ENCODE measurements at places on chromosomes 3 and 15.

DNA sequence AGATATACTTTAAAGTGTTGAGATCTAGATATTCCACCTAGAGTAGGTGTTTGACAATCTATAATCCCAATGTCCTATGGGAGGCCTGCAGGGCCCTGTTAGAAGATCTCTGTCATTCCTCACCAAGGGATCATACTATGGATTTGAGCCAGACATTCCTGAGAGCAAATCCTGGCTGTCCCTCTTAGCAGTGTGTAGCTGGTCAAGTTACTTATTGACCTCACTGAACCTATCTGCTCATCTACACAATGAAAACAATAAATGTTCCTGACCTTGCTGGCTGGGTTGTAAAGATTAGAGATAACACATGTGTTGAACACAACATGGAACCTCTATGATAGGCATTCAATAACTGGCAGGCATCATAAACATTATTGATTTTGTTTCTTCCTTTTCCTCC, 265.6 kb upstream of the ATP11B start:
- DNase-seq, result no peak

- no peak for DNase-seq
Observed at GRCh38 chr15:78968114-78968513, 23.3 kb upstream of the CTSH start.

DNA sequence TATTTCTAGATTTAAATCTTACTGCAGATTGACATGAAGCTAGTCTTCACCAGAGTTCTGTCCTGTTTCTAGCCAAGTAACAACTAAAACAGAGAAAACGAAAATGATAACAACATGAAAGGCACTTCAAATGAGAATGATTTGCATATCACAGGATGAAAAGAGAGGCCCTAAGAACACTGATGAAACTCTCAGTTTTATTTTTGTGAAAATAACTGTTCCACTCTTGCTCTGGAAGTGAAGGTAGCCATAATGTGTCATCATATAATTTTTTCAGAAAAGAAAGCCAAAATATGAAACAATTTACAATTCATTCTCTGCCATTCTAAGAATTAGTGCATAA, 274.4 kb downstream of the ADAMTSL3 start:
- no peak for DNase-seq

DNA sequence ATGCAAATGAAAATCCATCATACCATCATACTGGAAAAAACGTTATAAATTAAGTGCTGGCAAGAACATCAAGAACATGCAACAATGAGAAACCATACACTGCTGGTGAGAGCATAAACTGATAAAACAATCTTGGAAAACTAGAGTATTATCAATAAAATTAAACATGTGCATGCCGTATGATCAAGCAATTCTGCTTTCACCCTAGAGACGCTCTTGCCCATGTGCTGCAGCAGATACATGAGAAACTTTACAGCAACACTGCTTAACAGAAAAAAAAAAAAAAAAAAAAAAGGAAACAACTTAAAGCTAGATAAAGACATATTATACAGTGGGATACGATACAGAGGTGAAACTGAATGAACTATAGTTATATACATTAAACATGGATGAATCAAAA, 21.8 kb downstream of the SPG11 start:
- no peak for DNase-seq

All from glomerular endothelial cell (primary cell).